ENCODE measurements at places on chromosomes 12 and 14. TPM values are rescaled to one million over a fixed set of nuclear protein-coding genes. Genes with fewer than 3 reads are reported as not detected.

ZNF385A gene
- 36.3 TPM for total RNA-seq

IAPP gene
- total RNA-seq = not detected

A2M gene
- total RNA-seq = 638 TPM

POTEM gene
- total RNA-seq = not detected
